Fibroblast of skin of left biceps (primary cell): ENCODE measurements at places on chromosomes 2 and 18.

DNA sequence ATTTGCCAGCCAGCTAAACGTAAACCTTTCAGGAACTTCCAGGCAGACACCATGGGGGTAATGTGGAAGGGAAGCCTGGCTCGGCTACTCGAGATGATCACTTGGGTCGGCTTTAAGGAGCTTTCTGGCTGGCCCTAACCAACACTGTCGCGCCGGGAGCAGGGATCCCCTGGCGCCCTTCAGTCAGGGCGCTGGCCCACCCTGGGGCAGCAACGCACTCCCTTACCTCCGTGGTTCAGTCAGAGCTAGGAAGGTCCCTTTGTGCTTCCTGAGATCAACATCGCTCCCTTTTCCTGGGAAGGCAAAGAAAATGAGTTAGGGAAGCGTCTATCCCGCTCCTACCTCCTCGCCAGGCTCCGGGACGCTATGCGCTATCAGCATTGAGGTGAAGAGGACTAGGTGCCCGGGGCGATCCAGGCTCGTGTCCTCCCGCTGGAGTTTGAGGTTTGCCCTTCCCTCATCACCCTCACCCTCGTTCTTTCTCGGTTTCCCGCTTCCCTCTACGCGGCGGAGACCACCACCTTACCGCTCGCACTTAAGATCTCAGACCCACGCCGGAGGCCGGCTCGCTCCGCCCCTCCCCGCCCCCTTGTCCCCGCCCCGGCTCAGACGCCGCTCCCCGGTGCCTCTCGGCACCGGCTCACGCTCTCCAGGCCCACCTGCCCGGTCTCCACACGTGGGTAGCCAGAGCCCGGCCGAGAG, 449 bp upstream of the ATRAID start:
- DNase-seq, result no peak

DNA sequence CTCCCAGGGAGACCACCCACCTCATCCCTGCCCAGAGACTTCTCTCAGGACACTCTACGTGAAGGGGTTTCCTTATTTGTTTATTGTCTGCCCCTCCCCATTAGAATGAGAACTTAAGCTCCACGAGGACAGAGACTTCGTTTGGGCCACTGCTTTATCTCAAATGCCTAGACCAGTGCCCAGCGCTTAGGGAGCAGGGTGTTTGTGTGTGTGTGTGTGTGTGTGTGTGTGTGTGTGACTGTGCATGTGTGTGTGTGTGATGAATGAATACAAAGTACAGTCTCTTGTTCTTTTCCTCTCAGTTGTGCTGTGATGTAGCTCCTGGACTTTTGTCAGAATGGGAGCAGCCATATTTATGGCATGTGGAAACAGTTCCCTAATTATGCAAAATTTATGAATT, 34.4 kb upstream of the CABYR start:
- no peak for DNase-seq

DNA sequence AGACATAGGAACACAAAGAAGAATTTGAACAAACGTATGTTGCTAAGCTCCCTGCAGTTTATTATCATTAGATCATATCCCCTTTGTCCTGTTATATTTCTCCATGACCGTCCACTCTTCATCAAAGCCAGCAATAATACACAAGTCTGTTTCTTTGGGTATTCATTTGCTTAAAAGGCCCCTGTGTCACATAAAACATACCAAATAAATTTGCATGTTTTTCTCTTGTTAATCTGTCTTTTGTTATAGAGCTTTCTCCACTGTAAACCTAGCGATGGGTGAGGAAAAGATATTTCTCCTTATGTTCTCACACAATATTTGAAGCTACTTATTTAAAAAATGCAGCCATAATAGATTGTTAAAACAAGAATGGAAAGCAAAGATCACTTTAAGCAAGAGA, 42.9 kb upstream of the REL start:
- DNase-seq, result no peak

DNA sequence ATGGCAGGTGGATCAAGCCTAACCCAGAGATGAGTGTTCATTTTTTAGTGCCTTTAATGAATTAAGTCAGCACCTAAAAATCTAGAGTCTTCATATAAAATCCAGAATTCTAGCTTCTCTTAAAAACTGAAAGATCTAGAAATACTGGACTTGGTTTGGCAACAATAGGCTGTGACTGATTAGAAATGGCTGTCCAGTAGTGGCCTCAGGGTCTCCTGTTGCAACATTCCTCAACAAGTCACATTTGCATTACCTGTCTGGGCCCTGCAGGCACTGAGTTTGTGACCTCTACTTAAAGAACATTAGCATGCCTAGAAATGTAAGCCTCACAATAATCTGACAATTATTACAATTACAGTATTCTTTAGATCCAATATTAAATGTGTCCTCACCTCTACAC, 33.1 kb downstream of the MBD2 start:
- DNase-seq, result no peak
